Activated CD4-positive, alpha-beta T cell treated with anti-CD3 and anti-CD28 coated beads, Interleukin-2, amount 10 ng/mL, durations not matched to agents 7 days and 5 days (primary cell): ENCODE measurements at places on chromosomes 5 and 9. TPM values are rescaled to one million over a fixed set of nuclear protein-coding genes. Genes with fewer than 3 reads are reported as not detected.
A peak's percentile ranks its signal among the peaks of the same experiment; 100 is the strongest.

The PRSS3 gene
- not detected for total RNA-seq

The DAB2 gene
- total RNA-seq = not detected

The OCLN gene
- total RNA-seq = 3.9 TPM

The CYSRT1 gene
- 0.72 TPM for total RNA-seq

The SLC25A2 gene
- total RNA-seq = 0.52 TPM

The C5 gene
- total RNA-seq = 2.4 TPM

The TRAF2 gene
- 39.4 TPM for total RNA-seq

The SIT1 gene
- total RNA-seq = 195 TPM

GRCh38 chr5:60529001-60529400, 171.0 kb downstream of the DEPDC1B start:
- no peak for DNase-seq

DNA sequence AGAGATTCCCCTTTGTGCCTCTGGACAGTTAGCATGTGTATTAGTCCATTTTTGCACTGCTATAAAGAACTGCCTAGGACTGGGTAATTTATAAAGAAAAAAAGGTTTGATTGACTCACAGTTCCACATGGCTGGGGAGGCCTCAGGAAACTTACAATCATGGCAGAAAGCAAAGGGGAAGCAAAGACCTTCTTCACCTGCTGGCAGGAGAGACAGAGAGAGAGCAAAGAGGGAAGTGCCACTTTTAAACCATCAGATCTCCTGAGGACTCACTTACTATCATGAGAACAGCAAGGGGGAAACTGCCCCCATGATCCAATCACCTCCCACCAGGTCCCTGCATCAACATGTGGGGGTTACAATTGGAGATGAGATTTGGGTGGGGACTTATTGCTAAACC, 6.0 kb downstream of the CFAP90 start:
- no peak for DNase-seq

- no peak for DNase-seq
Measured at GRCh38 chr9:89442981-89443814, 54.7 kb downstream of the SEMA4D start.

GRCh38 chr9:38018958-38019602, 49.9 kb downstream of the SHB start:
- DNase-seq = no peak

DNA sequence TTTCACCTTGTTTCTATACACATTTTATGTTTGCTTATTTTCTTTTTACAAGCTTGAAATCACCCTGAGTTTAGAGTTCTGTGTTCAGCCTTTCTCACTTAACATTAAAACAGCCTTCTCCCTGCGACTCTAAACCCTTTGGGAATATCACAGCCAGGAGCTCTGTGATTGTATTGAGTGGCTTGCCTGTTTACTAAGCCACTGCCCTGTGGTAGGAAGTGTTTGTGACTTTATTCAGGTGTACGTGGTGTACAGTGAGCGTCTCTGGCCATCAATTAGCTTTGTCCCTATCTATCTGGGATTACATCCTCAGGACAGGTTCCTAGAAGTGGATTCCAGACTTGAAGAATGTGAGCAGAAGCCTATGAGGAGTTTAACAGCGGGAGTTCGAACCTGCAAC, 11.0 kb upstream of the NEURL1B start:
- no peak for DNase-seq

- DNase-seq = no peak
Measured at GRCh38 chr5:80090884-80091166, 55.7 kb downstream of the THBS4 start.

DNA sequence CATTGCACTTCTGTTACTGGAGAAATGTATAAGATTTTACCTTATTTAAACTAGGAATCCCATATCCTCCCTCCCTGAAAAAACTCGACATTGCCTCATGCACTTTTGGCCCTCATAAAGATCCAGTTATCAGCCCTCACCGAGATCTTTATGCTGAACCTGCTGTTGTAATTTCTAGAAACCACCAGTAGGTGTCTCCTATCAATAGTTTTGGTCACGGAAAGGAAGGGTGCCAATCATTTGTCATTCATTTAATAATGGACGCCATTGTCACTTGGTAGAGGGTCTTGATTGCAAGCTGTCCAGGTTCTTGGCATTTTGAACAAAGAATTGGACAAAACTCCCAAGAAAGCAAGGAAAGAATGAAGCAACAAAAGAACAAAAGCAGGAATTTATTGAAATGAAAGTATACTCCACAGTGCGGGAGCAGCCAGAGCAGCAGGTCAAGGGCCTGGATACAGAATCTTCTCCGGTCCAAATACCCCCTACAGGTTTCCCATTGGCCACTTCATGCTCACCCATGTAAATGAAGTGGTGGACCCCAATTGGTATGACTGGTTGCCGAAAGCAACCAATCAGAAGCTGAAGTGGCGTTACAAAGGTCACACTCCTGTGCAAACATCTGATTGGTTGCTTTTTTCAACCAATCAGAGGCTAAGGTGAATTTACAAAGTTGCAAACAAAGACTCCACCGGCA, 524.3 kb downstream of the PSAT1 start:
- peak; percentile 10 for DNase-seq

- no peak for DNase-seq
Measured at GRCh38 chr5:113546703-113547183, 33.2 kb downstream of the YTHDC2 start.

DNA sequence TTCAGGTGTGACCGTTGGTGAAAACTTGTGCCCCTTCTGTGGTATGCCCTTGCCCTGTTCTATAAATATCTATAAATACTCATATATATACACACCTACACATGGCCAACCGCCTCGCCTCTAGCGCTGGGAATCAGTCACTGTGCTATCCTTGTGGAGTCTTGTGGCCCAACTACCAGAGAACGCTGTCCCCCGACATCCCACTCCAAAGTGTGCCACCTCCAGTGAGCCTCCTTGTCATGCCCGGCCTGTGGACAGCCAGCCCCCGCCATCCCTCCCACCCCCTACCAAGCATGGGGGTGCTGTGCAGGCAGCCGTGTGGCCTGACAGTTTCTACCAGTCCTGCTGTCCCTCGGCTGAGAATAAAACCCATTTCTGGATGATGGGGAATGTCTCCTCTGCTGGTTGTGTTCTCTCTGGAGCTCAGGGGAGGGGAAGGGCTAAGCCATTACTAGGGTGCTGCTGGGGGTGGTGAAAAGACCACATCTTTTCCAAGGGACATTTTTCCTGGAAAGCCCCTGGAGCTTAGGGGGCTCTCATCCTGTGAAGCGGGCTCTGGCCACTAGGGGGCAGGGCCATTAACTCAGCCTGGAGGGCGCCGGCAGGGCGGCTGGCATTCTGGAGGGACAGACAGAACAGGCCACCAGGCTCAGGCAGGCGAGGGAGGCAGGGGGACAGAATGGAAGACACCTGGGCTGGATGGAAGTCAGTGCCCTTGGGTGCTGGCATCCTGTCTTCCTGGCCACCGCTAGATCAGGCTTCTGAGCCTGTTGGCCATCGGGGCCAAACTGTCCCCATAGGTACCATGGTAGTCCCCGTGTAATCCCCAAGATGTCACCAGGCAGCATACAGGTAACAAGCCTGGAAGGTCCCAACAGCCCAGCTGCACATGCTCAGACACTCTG, 20.7 kb downstream of the GOLGA2 start:
- peak; percentile 49 for DNase-seq

GRCh38 chr5:132787076-132787475, 10.0 kb upstream of the SEPTIN8 start:
- DNase-seq = no peak

DNA sequence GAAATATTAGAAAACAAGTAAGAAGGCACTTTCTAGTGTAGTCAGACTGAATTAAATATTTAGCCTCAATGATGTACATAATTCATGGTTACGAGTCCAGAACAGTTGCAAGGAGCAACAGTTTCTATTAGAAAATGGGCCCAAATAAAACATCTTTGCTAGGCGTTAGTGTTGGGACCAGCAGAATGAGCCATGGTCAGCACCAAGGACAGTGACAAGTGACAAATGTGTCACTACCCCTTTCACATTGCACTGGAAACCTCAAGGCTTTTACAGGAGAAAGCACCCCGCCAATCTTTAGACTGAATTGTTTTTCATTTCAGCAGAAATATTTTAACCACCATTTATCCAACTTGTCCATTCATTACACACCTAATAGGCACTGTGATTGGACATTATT, 301.3 kb upstream of the ADCY2 start:
- no peak for DNase-seq

GRCh38 chr9:116476002-116476401, 211.1 kb upstream of the TRIM32 start:
- DNase-seq = no peak

- DNase-seq = no peak
Measured at GRCh38 chr9:108584860-108585259, 270.9 kb downstream of the ACTL7B start.

DNA sequence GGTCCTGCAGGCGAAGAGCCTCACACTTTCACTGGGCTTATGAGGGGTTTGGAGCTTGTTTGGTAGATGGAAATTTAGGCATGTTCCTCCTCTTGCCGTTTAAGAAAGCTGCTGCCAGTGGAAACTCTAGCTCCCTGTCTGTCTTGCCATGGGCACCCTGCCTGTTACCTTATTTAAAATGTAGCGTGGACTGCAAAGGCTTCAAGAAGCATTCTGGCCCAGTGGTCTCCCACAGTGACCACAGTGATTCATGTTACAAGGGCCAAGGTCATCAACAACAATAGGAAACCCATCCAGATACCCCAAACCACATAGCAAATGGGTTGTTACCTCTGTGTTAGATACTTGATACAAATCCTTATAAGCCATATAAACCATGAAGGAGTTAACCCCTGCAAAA, 96.6 kb downstream of the DPYSL3 start:
- DNase-seq = no peak

- no peak for DNase-seq
Measured at GRCh38 chr9:121050128-121050988, at the start of gene C5. Gene C5 (minus strand): TSS chr9:121050275. CDS start chr9:121050246, 29 bp downstream.

DNA sequence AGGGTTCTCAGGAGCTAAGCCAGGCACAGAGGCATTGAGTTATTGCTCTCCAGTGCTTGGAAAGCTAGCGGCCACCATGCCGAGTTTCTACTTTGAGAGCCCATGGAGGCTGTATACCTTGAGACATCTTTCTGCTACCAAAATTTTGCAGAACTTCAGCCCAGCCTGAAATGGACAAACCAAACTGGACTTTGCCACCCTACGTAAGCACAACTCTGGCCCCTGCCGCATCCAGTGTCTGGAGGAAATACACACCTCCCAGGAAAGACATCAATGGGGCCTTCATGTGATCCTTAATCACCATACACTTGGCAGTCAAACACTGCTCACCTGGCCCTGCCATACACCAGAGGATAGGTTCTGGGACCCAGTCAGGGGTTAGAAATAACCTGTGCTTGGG, 27.8 kb downstream of the GARNL3 start:
- no peak for DNase-seq

- DNase-seq = no peak
Measured at GRCh38 chr9:87097238-87097637, 149.9 kb upstream of the GAS1 start.

GRCh38 chr5:79686799-79687198, 2.8 kb upstream of the CMYA5 start:
- DNase-seq = no peak

DNA sequence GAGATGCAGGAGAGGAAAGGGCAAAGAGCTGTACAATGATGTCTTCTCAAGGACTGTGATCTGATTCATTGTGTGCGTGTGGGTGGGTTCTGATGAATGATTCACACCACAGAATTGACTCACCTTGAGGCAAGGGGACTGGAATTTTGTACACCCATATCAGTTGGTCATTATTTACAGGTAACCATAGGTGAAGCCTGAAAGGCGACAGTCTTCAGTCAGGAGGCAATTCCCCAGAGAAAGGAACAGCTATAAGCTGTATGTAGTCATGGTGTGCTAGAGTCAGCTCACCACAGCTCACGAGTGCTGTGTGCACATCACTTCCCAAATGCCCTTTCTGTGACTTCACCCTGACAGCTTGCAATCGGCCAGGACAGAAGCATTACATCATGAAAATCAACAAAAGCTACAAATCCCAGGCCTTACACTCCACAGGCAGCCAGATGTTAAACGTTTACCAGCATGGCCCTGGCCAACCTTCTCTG, 87.6 kb upstream of the RPS23 start:
- no peak for DNase-seq

DNA sequence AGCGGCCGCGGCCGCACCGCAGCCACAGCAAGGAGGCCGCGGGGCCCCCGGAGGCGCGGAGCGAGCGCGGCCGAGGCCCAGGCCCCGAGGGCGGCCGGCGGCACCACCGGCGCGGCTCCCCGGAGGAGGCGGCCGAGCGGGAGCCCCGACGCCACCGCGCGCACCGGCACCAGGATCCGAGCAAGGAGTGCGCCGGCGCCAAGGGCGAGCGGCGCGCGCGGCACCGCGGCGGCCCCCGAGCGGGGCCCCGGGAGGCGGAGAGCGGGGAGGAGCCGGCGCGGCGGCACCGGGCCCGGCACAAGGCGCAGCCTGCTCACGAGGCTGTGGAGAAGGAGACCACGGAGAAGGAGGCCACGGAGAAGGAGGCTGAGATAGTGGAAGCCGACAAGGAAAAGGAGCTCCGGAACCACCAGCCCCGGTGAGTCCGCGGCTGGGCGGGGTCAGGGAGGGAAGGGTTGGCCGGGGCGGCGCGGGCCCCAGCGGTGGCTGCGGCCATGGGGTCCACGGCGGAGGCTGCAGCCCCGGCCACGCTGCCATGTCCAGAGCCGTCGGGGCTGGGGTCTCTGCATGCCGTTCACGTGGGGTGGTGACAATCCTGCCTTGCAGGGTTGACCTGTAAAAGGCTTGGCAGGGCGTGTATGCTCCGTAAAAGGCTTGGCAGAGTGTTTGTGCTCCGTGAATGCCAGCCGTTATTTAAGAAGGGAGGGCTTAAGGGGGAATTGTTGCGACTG, 146.0 kb downstream of the CACNA1B start:
- DNase-seq = no peak

DNA sequence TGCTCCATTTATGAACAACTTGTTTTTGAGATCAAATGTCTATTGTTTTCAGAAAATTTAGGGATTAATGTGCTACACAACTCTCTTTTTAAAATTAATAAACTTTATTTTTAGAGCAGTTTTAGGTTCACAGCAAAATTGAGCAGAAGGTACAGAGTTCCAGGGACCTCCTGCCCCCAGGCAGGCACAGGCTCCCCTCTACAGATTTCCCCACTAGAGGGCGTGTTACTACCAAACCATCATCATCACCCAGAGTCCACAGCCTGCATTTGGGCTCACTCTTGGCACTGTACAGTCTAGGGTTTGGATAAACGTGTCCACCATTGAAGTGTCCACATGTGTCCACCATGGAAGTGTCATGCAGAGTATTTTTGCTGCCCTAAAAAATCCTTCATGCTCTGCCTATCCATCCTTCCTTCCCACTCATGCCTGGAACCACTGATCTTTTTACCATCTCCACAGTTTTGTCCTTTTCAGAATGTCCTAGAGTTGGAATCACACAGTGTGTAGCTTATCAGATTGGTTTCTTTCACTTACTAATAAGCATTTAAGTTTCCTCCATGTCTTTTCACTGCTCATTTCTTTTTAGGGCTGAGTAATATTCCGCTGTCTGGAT, 61.7 kb downstream of the MRPL36 start:
- DNase-seq = peak; percentile 67
